Stimulated activated naive CD4-positive, alpha-beta T cell treated with Interleukin-2 at 50 U/mL for 16 hours (primary cell): ENCODE measurements at places on chromosomes 1 and 21.

DNA sequence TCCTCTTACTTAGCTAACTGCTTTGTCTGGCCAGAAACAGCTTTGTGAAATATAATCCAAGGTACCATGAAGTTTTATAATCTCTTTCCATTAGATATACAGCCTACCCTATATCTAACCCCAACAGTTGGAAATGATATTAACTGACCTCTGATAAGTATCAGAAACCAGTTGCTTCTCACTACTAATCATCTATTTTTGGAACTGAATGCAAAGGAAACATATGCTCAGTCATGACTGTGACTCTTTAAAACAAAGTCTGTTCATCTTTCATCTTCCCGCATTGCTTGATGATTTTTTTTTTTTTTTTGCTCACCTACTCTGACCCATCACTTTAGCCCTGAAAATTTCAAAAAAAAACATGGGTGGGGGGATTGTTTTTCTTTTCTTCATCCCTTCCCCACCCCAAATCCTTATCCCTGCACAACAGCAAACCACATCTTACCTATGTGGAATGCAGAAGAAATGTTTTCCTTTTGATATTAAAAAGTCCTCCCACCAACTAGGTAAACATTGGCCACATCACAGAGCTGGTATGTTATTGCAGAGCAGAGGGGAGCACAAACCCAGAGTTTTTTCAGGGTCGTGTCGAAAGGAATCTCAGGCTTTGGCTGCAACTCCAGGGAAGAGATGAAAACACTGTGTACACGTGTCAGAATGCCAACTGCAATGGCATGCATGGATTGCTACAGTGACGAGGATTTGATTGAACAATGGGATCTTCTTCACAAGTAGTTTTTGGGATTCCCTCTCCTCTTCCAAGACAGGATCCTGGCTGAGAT lies 137.3 kb downstream of the SLC30A10 start:
- DNase-seq = no peak

DNA sequence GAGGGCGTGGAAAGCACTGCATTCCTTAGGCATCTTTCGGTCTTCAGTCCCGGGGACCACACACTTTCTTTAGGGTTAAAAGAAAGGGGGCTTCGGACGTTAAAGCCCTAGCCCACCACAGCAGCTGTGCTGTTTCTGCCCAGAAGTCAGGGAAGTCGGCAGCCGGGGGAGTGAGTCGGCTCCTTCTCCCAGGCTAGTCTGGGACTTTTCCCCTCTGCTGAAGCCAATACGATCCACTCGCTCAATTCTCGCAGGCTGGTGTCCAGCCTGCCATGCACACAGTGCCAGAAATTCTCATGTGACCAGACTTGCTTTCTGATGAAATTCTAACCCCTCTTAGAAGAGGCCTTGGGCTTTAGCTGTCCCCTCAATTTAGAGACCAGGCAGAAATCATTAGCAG lies 67.7 kb downstream of the BCAR3 start:
- DNase-seq = no peak

- DNase-seq = no peak
These were observed 191.7 kb downstream of the GIPC2 start for GRCh38 chr1:78237364-78237916.

DNA sequence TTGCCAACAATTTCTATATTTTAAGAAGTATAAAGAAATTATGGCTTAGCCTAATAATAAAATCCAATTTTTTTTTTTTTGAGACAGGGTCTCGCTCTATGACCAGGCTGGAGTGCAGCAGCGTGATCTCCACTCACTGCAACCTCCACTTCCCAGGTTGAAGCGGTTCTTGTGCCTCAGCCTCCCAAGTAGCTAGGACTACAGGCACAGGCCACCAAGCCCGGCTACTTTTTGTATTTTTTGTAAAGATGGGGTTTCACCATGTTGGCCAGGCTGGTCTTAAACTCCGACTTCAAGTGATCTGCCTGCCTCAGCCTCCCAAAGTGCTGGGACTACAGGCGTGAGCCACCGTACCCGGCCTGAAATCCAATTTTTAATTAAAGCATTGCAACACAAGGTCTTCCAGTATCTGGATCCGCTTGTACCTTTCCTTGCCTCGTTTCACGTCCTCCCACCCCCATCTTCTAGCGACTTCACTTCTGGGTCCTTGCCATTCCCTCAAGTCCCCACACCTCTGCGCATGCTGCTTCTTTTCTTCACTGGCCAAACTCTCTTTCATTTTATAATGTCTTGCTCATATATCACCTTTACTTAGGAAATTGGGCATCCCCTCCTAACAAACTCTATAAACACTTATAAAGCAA lies 2.3 kb downstream of the FUBP1 start:
- DNase-seq = no peak

- no peak for DNase-seq
These were observed 71.0 kb upstream of the FAM3B start for GRCh38 chr21:41245509-41246135.
